NCI-H510A (cell line): ENCODE measurements at places on chromosomes 1 and 21.

DNA sequence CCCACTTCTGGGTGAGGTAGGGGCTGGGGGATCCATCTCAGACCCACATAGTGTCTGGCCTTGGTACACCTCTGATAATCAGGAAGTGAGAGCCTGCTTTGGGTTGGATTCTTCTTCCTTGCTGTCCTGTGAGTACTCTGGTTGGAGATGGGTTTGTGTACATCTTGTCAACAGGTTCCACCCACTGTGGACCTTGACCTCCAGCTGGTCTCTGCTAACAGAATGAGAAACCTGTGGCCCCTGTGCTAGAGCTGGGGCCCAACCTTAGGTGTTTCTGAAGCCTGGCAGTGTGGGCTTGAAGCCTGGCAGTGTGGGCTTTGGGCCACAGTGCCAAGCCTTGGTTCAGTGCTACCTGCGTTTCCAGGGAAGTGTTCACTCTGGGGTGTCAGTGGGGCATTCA, 2.6 kb downstream of the ZBTB48 start:
- no peak for DNase-seq

- no peak for DNase-seq
Measured at GRCh38 chr1:82849460-82849859, 1048.7 kb downstream of the ADGRL2 start.

- DNase-seq: no peak
Measured at GRCh38 chr1:240099329-240099728, 7.6 kb downstream of the FMN2 start.

- no peak for DNase-seq
Measured at GRCh38 chr1:184892116-184892515, 82.2 kb downstream of the NIBAN1 start.

GRCh38 chr1:2594001-2594640, 7.5 kb downstream of the PRXL2B start:
- no peak for DNase-seq

DNA sequence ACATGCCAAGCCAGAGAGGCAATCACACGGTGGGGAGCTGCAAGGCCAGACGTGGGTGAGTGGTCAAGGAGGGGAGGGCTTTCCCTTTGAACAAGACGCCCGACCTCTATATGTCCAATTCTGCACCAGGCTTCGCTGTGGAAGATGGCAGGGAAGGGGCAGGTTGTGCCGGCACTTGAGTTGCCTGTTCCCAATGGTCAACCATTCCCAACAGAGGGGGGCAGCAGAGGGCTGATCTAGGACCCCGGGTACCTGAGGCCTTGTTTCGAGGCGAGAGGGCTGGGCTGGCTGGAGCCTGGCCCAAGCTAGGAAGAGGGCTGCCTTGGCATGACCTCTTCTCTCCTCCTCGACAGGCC, 64.9 kb downstream of the TMEM53 start:
- DNase-seq: no peak

DNA sequence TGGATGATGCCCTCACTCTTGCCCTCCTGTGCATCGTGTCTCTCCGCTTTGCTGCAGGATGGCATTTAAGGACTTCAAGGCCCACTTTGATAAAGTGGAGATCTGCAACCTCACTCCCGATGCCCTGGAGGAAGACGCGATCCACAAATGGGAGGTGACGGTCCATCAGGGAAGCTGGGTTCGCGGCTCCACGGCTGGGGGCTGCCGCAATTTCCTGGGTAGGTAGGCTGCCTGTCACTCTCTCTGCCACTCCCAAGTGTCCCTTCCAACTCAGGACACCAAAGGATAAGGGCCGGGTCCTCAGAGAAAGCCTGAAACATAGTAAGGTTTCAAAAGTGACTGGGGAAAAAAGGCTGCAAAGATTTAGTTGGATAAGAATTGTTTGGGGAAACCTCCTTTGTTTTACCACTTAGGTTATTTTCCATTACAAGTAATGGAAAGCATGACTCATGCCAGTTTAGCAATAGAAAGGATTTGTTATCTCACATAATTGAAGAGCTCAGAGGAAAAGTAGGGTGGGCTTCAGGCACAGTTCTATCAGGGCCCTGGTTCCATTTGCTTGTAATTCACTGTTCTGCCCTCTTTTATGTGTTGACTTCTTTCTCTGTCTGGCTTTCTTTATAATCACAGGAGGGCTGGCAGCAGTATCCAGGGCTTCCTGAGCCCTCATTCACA, 31.9 kb downstream of the CAPN9 start:
- no peak for DNase-seq

DNA sequence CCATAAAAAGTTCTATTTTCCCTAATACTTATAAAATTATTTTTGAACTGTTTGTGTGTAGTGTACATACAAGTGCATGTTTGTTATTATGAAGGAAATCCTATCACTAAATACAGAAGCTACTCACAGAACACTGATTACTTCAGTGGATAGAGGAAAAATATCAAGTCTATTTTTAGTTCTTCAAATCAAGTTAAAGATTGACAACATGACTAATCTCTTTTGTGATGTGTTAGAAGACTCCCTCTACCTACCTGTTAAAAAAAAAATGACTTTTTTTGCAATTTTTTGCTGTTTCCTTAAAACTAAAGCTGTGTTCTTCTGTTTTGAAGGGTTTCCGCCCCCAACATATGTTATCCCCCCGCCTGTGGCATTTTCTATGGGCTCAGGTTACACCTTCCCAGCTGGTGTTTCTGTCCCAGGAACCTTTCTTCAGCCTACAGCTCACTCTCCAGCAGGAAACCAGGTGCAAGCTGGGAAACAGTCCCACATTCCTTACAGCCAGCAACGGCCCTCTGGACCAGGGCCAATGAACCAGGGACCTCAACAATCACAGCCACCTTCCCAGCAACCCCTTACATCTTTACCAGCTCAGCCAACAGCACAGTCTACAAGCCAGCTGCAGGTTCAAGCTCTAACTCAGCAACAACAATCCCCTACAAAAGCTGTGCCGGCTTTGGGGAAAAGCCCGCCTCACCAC, 45.5 kb downstream of the NCF2 start:
- no peak for DNase-seq

DNA sequence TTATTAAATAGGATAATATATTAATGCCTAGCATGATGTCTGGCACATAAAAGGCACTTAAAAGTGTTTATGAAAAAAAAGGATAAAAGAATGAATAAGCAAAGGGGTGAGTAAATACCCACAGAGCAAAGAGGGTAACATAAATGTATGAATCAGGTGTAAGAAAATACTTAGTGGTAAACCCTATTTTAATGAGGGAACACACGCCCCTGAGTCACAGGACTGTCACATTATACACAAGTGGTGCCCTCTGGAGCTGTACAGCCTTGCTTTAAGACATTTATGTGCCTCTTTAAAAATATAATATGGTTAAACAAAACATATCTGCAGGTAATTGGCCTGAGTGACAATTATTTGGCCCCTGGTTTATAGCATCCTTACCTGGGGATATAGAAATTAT, 78.1 kb upstream of the PTBP2 start:
- DNase-seq: no peak

- DNase-seq: no peak
Measured at GRCh38 chr1:42114229-42114628, 39.0 kb upstream of the GUCA2B start.
